Panc1 (cell line): ENCODE measurements at places on chromosomes 2 and 18. TPM values are rescaled to one million over a fixed set of nuclear protein-coding genes. Genes with fewer than 3 reads are reported as not detected.

DNA sequence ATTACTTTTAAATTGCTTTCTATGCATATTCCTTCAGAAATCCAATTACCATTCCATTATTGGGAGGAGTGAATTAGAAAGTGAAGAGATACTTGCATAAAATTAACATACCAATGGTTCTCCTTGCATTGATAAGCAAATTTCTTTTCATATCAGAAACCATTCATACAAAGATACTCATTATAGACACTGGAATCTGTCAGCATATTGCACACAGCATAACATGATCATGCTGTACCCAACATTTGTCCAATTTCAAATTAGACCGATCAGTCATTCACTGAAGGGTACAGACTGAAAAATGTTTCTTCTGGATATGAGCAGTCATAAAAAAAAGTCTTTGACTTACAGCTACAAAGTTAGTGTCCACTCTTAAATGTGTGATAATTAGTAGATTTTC is 175.6 kb downstream of the PID1 start:
- H3K27me3 ChIP-seq = no peaks in the 10 kb centered on the region
- no peak overlapping the region for H3K27ac ChIP-seq
- DNase-seq = no peak
- H3K36me3 ChIP-seq = no peaks in the 10 kb centered on the region
- no peak overlapping the region for H3K4me3 ChIP-seq
- no peaks in the 10 kb centered on the region for H3K4me1 ChIP-seq

Gene BOK
- 39.1 TPM for total RNA-seq

Gene PPM1G
- 115 TPM for total RNA-seq

DNA sequence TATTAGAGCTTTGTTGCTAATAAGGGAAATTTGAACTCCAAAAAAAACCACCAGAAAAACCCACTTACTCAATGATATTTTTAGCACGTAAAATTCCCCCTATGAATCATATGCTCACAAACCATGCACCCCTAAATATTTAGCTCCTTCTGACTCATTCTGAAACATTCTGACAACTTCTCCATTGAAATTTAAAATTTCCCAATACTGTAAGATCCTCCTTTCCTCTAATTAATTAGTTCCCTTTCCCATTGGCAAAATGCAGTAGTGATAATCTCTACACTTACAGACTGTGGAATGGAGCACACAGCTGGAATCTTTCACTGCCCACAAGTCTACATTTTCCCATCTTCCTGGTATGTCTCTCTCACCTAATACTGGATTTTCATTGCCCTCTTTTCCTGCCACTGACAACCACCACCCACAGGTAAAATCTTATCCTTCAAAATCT is 215.8 kb upstream of the ACVR2A start:
- no peak overlapping the region for H3K4me3 ChIP-seq
- H3K36me3 ChIP-seq = no peaks in the 10 kb centered on the region
- no peak overlapping the region for H3K27ac ChIP-seq
- DNase-seq = no peak
- H3K27me3 ChIP-seq = no peaks in the 10 kb centered on the region
- H3K4me1 ChIP-seq = no peaks in the 10 kb centered on the region

Gene ICOS
- 0.18 TPM for total RNA-seq

DNA sequence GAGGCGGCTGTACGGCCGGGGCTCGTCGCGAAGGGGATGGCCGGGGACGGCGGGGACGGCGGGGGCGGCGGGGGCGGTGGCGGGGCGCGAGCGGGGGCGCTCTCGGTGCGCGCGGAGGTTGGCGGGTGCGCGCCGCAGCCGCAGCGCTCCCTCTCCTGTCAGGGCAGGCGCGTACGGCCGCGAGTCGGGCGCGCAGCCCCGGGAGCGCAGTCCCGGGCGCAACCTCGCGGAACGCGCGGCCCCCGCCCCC is 296 bp upstream of the GRHL1 start:
- no peak for DNase-seq
- no peak overlapping the region; the same call in 1 of the 2 replicates for H3K27ac ChIP-seq
- no peaks in the 10 kb centered on the region for H3K36me3 ChIP-seq
- peak overlapping the region; percentile 55 for H3K4me3 ChIP-seq

Gene SLC9A4
- total RNA-seq = not detected

DNA sequence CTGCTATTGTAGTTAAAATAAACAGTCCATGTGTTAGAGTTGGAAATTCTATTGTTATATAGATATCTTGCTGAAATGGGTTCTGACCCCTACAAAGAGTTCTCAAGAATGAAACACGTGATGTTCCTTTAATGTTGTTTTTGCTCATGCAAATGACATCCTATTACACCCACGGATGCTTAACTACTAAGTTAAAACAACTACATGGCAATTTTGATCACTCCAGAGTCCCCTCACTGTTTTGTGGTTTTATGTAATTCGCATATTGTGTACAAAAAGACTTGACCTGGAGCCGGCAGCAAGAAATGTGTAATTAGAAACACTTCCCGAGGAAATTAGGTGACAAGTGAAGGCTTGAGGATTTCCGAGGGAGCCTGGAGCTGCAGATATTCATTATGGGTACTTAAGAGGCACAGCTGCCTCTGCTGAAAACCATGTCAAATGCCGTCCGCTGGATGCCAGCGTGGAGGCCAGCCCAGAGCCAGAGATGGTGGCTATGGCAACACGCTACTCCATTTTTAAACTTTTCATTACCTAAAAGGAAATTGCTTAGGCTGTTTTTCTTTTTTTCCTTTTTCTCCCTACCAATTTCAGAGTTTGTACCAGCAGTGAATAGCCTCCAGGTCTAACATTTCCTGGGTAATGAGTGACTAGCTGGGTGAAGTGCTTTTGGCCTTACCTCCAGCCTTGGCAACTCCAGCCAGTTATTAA is 21.0 kb upstream of the CABLES1 start:
- DNase-seq = no peak
- H3K36me3 ChIP-seq = no peaks in the 10 kb centered on the region
- H3K27me3 ChIP-seq = no peaks in the 10 kb centered on the region

DNA sequence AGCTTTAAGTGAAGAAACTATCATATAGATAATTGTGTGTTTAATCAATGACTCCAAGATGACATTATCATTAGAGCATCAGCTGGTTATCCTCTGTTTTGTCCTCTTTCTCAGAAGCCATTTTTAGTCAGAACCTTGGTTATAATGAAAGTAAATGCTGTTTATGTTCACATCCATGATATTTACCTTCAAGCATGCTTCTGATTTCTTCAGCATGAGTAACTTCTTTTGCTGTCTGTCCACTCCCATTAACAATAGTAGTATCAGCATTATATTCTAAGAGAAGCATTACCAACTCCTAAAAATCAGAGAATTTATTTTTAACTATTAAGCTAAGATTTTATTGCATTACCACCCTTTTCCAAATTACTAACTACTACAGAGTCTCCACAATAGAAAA is 56.3 kb downstream of the OSBPL1A start:
- no peak overlapping the region for H3K4me3 ChIP-seq
- no peak overlapping the region for H3K27ac ChIP-seq
- H3K36me3 ChIP-seq = no peaks in the 10 kb centered on the region
- no peaks in the 10 kb centered on the region for H3K27me3 ChIP-seq
- DNase-seq = no peak
- no peaks in the 10 kb centered on the region for H3K4me1 ChIP-seq

DNA sequence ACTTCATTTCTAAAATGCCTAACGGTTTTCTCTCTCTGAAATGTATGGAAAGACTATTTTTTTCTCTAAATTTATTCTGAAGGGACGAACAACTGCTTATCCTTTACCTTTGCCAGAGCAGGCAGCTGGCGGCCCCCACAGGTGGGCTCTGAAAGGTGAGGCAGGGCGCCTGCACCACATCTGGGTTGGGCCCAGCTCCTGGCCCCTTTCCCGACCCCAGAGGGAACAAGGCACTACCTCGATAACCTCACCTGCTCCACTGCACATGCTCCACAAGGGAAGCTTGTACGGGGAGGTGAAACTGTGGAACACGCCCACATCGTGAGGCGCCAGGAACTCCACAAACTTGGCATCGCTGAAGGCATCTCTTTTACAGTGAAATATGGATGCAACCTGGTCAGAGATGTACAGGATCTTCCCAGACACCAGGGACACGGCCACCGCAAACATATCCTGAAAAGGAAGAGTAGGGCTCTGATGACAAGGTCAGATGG is 17.3 kb downstream of the PER2 start:
- no peak overlapping the region for H3K4me3 ChIP-seq
- H3K27ac ChIP-seq = no peak overlapping the region
- DNase-seq = no peak
- H3K27me3 ChIP-seq = no peaks in the 10 kb centered on the region
- no peaks in the 10 kb centered on the region for H3K4me1 ChIP-seq

- no peak for DNase-seq
- H3K36me3 ChIP-seq = no peaks in the 10 kb centered on the region
- H3K4me1 ChIP-seq = no peaks in the 10 kb centered on the region
- no peak overlapping the region for H3K4me3 ChIP-seq
Measured at GRCh38 chr2:217685255-217685605, 317.6 kb downstream of the TNS1 start.

GRCh38 chr2:10086950-10087349 is 6.7 kb upstream of the CYS1 start:
- 0 out of 2 replicates have a peak, but pooled peaks cover 5% of the 10 kb centered on the region for H3K4me1 ChIP-seq
- no peaks in the 10 kb centered on the region for H3K36me3 ChIP-seq
- DNase-seq = no peak
- H3K27ac ChIP-seq = no peak overlapping the region
- H3K27me3 ChIP-seq = no peaks in the 10 kb centered on the region

GRCh38 chr18:26575865-26576217 is 27.5 kb upstream of the KCTD1 start:
- H3K27ac ChIP-seq = peak overlapping the region; percentile 60
- H3K4me3 ChIP-seq = peak overlapping the region; percentile 36
- peaks cover 5% of the 10 kb centered on the region; the same call in 1 of the 2 replicates for H3K4me1 ChIP-seq
- DNase-seq = no peak

GRCh38 chr18:3451183-3451988 is 1.4 kb downstream of the TGIF1 start:
- DNase-seq = no peak
- H3K4me3 ChIP-seq = peak overlapping the region; percentile 98
- peak overlapping the region; percentile 100 for H3K27ac ChIP-seq
- H3K27me3 ChIP-seq = no peaks in the 10 kb centered on the region
- peaks cover 31% of the 10 kb centered on the region for H3K4me1 ChIP-seq

GRCh38 chr2:26687801-26688200 is 4.7 kb upstream of the KCNK3 start:
- H3K4me1 ChIP-seq = no peaks in the 10 kb centered on the region
- H3K4me3 ChIP-seq = no peak overlapping the region
- no peak for DNase-seq
- H3K36me3 ChIP-seq = no peaks in the 10 kb centered on the region
- H3K27ac ChIP-seq = no peak overlapping the region

Gene SEMA4C
- 40.2 TPM for total RNA-seq

- peaks cover 22% of the 10 kb centered on the region; the same call in 1 of the 2 replicates for H3K36me3 ChIP-seq
- no peaks in the 10 kb centered on the region for H3K27me3 ChIP-seq
- H3K4me3 ChIP-seq = no peak overlapping the region
Measured at GRCh38 chr2:61295981-61296380, 134.0 kb downstream of the C2orf74 start.

DNA sequence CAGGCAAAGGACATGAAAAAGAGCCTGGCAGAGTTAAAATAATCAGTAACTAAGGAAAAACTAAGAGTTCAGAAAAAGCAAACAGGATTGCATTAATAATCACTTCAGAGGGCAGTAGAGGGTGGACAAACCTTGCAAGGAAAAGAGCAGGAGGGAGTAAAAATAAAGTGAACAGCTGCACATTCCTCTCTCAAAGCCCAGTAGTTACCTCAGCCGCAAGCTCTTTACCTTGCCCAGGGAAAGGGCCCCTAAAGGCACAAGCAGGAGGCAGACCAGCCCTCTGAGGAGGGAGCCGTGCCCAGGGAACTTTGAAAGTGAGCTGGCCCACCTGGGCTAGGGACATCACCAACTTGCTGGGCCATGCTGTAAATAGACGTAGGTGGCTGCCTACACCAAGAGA is 196.9 kb downstream of the C1D start:
- no peak for DNase-seq
- H3K4me3 ChIP-seq = no peak overlapping the region
- no peak overlapping the region for H3K27ac ChIP-seq
- no peaks in the 10 kb centered on the region for H3K36me3 ChIP-seq
- H3K27me3 ChIP-seq = no peaks in the 10 kb centered on the region

- H3K27me3 ChIP-seq = no peaks in the 10 kb centered on the region
- H3K4me3 ChIP-seq = no peak overlapping the region
- no peaks in the 10 kb centered on the region for H3K36me3 ChIP-seq
- H3K27ac ChIP-seq = peak overlapping the region; percentile 63
Measured at GRCh38 chr18:48003426-48004349, 73.2 kb upstream of the SMAD2 start.

DNA sequence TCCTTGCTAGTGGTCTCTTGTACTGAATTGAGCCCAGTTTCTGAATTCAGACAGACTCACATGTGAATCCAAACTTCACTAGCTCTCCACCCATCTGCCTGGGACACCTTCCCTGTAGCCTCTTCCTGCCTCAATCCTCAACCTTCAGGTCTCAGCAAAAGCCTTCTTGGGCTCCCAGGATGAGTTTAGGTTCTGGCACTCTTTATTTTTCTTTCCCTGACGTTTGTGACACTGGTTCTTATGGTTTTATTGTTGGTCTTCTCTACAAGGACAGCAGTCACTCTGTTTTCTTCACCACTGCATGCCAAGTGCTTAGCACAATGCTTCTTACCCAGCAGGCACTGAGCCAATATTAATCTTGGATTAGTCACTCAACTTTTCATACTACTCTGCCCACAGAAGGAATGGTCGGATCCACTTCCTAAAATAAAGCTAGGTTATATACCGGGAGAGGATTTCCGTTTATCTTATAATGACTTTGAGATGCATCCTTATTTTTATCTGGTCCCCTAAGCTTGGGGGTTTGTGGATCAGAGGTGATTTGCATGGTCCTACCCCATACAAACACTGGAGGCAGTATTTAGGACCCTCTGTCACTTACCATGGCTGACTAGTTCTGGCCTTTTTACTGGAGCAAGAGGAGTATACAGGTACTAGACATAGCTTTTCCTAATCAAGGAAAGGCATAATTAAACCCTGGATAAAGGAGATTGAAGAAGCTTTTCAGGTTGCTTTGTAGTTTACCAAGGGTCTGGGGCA is 186.3 kb downstream of the MYCN start:
- no peak overlapping the region for H3K27ac ChIP-seq
- H3K4me3 ChIP-seq = no peak overlapping the region
- no peaks in the 10 kb centered on the region for H3K27me3 ChIP-seq
- no peaks in the 10 kb centered on the region for H3K36me3 ChIP-seq
- no peak for DNase-seq

- no peaks in the 10 kb centered on the region for H3K27me3 ChIP-seq
- H3K4me1 ChIP-seq = peaks cover 3% of the 10 kb centered on the region; the same call in 1 of the 2 replicates
- no peak for DNase-seq
- H3K4me3 ChIP-seq = no peak overlapping the region
- H3K27ac ChIP-seq = no peak overlapping the region
Measured at GRCh38 chr18:45836242-45837205, 11.0 kb downstream of the SIGLEC15 start.

Gene UCN
- total RNA-seq = 4.4 TPM
